ENCODE measurements at places on chromosomes 1 and 21.

GRCh38 chr21:44013380-44014088 is 1.4 kb downstream of the TRAPPC10 start:
- no peak for DNase-seq

GRCh38 chr1:9010781-9011323 is 15.4 kb downstream of the SLC2A7 start:
- no peak for DNase-seq

DNA sequence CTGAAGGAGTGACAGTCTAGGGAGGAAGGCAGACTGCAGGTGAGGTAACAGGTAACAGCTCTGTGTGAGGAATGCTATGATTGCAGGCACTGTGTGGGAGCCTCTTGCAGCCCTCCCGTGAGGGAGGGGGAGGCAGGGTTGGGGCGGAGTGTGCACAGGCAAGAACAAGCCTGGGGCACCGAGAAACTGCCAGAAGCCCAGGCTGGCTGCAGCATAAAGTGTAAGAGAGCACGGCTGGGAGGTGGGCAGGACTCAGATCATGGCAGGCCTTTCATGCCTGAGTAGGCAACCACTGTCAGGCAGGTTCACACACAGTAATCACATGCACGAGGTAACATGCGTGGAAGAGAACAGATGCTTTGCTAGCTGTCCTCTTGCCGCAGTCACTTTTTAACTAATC is 11.3 kb upstream of the RHEX start:
- no peak for DNase-seq

DNA sequence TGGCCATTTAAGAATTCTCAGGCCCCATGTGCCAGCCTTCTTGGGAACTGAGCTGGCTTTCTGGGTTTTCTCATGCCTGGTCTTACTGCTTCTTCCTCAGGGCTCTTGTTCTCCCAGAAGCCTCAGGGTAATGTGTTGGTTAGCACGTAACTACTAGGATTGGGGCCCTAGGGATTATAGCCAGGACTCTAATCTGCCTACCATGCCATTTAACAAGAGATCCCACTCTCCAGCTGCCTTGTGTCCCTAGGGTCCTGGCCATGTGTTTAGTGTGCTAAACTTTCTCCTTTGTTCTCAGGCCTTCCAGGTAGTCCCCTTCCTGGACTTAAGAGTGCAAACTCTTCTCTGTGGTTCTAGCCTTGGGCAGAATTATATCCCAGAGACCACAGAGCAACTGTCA is 2.2 kb upstream of the SH3BGRL3 start:
- DNase-seq, result no peak

GRCh38 chr1:161816201-161816600 is 50.1 kb downstream of the ATF6 start:
- peak; percentile 37 for DNase-seq

DNA sequence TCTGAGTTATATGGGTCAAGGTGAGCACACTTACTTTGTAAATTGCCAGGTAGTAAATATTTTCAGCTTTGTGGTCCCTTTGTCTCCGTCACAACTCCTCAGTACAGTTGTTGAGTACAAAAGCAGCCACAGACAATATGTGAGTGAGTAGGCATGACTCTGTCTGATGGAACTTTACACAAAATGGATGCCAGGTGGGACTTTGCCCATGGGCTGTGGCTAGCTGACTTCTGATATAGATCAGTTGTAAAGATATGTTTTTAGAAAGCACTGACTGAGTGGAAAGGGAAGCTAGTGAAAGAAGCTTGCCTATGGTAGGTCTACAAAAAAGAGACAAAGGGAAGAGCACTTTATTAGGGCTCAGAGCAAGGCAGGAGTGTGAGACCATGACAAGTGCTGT is 23.1 kb upstream of the IGSF5 start:
- no peak for DNase-seq

GRCh38 chr1:150976879-150977694 is 2.5 kb upstream of the CERS2 start:
- no peak for DNase-seq

DNA sequence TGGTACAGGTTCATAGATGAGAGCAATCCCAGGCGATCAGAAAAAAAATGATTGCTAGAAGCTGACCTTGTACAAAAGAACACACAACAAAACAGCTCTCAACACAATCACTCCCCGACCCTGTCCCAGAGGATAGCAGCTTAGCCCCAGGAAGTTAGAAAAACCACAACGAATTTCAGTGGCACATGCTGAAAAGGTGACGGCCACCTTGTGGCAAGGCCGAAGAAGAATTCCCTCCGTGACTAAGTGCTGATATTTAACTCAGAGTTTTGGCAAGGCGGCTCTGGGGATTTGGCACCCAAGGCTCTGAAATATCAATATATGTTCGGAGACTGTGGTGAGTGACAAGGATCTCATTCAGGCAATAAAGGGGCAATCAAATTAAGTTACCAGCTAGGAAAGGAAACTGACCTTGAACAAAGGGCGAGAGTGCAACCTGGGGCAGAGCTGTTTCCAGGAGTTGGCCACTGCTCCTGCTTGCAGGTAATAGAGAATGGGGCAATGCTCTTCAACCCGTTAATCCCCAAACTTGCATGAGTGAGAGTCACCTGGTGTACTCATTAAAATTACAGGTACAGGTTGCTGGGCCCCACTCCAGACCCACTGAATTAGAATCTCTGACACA is 96.2 kb downstream of the BEND5 start:
- no peak for DNase-seq

DNA sequence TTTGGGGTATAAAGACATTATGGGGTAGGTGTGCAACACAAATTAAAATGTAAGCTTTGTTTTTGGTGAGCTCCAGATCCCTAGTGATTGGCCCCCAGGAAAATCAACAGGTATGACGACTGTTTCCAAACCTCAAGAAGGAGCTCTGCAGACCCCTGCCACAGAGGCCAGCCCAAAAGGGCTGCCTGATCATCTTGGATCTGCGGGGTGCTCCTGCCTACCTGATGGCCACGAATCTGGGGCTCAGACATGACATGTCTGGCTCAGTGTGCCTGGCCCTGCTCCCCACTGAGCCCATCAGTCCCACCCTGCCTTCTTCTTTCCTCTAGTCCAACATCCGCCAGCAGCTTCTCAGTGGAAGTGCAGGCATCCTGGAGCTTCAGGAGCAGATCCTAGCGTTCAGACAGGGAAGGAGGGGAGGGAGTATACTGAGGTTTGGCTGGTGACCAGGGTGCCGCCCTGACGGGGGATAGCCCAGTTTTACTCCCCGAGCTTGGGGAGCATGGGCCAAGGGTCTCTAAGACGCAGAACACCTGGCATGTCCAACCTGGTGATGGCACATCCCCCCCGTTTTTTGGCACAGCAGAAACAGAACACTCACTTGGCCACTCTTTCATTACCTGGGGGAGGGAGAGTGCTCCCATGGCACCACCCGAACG is 31.8 kb downstream of the ZNF496 start:
- no peak for DNase-seq

- DNase-seq, result peak; percentile 88
Observed at GRCh38 chr1:215793180-215793579, 226.1 kb downstream of the KCTD3 start.

GRCh38 chr1:44786138-44786840 is 1.7 kb downstream of the BEST4 start:
- no peak for DNase-seq

DNA sequence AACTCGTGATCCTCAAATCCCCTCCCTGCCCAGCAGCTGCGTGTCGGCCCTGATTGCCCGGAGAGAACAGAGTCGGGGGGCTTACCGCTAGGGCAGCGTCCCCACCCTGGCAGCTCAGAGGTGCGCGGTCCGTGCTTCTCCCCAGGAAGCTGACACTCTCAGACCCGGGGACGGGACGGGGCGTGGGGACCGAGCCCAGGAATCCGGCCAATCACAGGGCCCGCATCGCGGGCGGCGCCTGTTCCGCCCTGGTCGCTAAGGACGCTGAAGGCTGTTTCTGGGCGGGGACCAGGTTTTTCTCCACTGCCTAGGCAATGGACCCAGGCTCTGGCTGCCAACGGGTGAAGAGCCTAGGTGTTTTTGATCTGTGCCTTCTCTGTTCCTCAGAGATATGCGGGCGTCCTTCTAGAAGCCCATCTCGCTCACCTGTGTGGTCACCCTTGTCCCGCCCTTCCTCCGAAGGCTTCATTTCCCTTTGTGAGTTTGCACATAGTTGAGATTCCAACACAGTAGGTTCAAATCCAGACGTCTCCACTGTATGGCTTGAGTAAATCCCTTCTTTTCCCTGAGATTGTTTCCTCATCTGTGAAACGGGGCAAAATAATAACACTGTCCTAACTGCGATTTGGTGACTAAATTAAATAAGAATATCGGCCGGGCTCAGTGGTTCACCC is at the start of gene C1orf87:
C1orf87 (minus strand) TSS at position 166 of the 674 bp plus-strand sequence. CDS start 1,127 bp downstream, outside the sequence.
- DNase-seq, result no peak

DNA sequence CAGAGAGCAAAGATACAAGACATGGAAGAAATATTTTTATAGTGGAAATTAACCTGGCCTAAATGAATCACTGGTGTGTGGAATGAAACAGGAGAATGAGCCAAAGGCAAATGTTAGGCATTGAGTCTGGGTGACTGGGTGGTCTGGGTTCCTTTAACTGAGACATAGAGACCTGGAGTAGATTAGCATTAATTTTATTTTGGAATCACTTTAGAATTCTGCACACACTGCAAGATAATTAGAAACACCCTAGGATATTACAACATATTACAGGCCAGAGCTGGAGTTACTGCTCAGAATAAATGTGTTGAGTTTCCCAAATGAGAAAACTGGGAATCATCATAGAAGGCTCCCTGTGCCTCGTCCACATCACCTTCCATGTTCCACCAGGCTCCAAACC is 85.5 kb downstream of the PLPPR5 start:
- DNase-seq, result no peak

DNA sequence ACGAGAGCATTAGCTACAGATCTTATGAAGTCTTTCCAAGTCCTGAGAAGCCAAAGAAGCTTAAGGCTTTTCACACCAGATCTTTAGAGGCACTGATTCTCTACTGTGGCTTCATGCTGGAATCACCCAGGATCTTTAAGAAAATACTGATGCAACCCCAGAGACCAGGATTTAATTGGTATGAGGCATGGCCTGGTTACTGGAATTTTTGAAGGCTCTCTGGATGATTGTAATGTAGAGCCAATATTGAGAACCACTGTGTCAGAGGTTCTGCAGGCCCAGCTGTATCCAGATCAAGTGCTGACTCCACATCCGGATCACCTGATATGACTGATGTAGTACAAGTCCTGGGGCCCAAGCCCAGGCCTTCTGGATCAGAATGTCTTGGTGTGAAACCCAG is 105.7 kb downstream of the PLPPR5 start:
- peak; percentile 26 for DNase-seq

GRCh38 chr1:71533950-71534349 is 453.1 kb upstream of the ZRANB2 start:
- DNase-seq, result no peak

GRCh38 chr1:147738129-147738528 is 22.3 kb downstream of the GJA5 start:
- DNase-seq, result no peak

GRCh38 chr1:212190169-212190568 is 95.0 kb upstream of the PPP2R5A start:
- DNase-seq, result no peak

GRCh38 chr1:27058966-27059669 is 46.5 kb upstream of the TENT5B start:
- DNase-seq, result no peak

DNA sequence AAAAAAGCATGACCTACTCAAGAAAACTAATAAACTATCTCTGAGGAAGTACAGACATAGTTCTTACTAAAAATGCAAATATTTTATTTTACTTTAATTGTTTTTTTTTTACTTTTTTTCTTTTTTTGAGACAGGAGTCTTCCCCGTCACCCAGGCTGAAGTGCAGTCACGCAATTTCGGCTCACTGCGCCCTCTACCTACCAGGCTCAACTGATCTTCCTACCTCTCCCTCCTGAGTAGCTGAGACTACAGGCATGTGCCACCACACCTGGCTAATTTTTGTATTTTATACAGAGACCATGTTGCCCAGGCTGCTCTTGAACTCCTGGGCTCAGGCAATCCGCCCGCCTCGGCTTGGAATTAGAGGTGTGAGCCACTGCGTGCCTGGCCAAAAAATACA is 1263.1 kb downstream of the KCNT2 start:
- DNase-seq, result no peak

DNA sequence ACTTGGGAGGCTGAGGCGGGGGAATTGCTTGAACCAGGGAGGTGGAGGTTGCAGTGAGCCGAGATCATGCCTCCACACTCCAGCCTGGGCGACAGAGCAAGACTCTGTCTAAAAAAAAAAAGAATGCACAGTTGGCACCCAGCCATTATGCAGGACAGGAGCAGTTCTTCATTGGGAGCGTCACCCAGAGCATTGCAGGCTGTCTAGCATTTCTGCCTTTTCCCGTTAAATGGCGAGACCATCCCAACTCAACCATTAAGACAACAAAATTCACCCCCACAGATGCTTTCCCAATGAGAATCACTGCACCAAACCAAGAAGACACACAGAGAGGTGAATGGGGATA is 105.8 kb downstream of the EDEM3 start:
- DNase-seq, result no peak

- no peak for DNase-seq
Observed at GRCh38 chr1:70902211-70902610, 145.4 kb downstream of the PTGER3 start.

GRCh38 chr1:233244183-233244582 is 51.3 kb downstream of the PCNX2 start:
- peak; percentile 9 for DNase-seq

DNA sequence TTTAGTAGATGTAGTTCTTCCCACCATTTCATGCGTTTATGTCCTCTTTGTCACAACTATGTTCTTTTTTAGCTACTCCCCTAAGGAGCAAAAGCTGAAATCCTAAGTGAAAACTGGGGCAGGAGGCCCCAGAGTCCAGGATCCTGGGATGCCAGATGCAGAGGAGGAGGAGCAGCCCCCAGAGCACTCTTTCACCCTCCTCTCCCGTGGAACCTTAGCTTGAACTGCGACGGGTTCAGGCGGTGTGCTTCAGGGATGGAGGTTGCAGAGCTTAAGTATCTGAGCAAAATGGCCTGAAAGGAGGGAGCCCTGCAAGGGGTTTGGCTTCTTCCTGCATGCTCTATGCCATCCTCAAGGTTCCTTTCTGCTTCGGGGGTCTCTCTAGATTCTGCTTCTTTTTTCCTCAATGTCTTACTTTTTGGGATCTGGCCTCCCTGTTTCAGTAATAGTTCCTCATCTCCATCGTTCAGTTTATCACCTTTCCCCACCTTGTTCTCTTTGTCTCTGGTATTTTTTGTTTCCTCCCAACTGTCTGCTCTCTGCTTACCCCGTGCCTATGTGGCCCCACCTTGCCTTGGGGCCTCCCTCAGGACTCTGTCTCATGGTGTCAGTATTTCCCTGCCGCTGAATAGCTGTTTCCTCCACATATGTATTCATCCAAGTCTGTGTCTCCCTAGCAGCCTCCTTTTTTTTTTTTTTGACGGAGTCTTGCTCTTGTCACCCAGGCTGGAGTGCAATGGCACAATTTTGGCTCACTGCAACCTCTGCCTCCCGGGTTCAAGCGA is 2.7 kb upstream of the NHLH1 start:
- no peak for DNase-seq
